ENCODE measurements at places on chromosomes 7 and 10. TPM values are rescaled to one million over a fixed set of nuclear protein-coding genes. Genes with fewer than 3 reads are reported as not detected.

- DNase-seq: no peak
Observed at GRCh38 chr10:76880931-76881330, 756.7 kb downstream of the KCNMA1 start.

BLVRA gene
- total RNA-seq: 47.2 TPM

DNA sequence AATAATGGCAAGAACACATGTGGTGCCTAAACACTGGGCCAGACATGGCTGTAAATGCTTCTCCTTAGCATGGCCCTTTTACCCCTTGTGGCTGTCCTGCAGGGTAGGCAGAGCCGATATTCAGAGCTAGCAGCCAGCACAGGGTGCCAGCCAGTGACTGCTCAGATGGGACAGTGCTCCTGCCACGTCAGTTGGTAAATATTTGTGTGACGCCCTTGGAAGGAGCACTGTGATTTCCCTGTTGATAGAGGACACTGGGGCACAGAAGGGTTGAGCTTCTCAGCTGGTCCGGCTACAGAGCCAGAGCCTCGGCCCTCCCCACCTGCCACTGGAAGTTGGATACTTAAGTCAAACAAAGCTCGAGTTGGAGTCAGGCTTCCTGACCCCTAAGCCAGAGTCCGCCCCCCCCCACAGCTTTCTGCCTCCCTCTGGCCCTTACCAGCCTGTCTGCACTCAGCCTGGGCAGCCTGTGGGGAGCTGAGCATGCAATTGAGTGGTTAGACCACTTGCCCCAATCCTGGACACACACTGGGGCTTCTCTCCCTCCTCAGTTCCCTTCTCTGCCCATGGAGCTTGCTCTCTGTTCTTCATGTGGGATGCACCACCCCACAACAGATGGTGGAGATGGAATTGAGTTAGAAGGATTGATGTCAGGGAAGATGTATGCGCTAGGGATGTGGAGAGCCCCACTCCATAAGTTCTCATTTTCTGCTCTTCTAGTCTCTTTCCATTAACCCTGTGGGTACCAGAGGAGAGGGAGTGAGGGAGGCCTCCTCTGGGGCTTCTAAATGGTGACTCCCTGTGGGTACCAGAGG lies 350.8 kb downstream of the PLXNA4 start:
- DNase-seq: no peak

CALML3 gene
- total RNA-seq: not detected

DNA sequence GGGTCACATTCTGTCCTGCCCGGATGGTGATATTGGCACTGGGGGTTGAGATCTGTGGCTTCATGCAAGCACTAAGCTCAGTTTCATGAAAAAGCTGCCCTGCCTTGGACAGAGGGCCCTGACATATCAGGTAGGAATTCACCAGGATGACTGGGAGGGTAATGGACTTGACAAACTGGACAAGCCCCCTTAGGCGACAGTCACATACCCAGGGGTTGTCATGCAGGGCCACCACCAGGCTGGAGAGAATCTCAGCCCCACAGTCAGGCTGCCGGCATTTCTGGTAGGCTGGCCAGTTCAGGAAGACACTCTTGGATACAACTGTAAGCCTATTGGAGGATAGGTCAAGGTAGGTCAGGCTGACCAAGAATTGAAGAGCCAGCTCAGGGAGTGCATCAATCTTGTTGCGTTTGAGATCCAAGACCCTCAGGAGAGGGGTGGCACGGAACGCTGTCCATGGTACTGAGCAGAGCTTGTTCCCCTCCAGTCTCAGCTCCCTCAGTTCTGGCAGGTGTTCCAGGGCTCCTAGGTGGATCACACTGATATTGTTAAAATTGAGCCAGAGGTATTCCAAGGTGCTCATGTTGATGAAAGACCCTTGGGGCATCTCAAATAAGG lies 824 bp downstream of the LRIT2 start:
- DNase-seq: no peak

DNA sequence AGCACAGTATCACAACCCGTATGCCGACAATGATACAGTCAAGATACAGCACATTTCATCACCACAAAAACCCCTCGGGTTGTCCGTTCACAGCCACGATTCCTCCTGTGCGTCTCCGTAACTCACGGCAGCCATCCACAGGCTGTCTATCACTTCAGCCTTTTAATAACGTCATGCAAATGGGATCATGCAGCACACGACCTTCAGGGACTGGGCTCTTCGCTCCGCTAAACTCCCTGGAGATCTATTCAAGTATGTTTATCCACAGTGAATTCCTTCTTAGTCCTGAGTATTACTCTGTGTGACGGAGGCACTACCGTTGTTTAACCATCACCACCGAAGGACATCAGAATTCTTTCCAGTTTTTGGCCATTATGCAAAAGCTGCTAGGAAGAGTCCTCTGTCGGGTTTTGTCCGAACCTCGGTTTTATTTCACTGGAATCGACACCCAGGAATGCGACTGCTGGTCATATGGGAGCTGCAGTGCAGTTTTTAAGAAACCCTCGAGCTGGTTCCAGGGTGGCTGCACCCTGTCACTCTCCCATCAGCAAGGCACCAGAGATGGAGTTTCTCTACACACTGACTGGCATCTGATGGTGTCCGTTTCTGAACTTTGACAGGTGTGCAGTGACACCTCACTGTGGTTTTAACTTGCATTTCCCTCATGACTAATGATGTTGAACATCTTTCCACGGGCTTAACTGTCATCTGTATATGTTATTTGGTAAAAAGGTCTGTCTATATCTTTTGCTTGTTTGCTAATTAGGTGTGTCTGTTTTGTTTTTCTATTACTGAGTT lies 193.6 kb downstream of the MAD1L1 start:
- no peak for DNase-seq

CFAP70 gene
- total RNA-seq: 1.7 TPM

- DNase-seq: no peak
Observed at GRCh38 chr10:122285506-122286444, 14.7 kb downstream of the BTBD16 start.

DNA sequence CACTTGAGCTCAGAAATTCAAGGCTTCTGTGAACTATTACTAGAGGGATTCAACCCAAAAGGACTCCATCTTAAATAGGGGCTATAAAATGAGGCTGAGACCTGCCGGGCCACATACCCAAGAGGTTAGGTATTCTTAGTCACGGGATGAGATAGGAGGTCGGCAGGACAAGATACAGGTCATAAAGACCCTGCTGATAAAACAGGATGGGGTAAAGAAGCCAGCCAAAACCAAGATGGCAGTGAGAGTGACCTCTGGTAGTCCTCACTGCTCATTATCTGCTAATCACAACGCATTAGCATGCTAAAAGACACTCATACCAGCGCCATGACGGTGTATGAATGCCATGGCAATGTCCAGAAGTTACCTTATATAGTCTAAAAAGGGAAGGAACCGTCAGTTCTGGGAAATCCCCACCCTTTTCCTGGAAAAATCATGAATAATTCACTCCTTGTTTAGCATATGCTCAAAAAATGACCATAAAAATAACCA lies 101.2 kb upstream of the TRIM24 start:
- no peak for DNase-seq

DNA sequence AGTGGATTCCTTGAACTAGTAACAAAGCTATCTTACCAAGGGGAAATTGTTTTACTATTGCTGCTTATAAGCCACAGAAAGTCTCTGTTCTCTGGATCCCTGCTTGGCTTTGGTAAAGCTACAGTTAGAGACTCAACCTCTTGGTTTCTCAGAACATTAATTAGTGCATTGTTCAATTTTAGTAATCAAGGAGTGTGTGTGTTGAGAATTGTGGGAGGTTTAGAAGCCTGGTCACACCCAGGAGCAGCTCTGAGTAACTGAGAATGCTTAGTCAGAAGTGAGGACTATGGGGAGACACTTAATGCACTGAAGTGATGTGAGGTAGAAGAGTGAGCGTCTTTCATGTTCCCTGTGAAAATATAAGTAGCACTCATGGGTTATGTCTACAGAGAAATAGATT lies 8.2 kb upstream of the ACTA2 start:
- no peak for DNase-seq

HILPDA gene
- 9.7 TPM for total RNA-seq

AKR1C1 gene
- total RNA-seq: 119 TPM

Measured in left cardiac atrium (tissue), 4 donors.